ENCODE measurements at places on chromosomes 4 and X. TPM values are rescaled to one million over a fixed set of nuclear protein-coding genes. Genes with fewer than 3 reads are reported as not detected.

GRCh38 chrX:128020701-128021100, 31.5 kb downstream of the ACTRT1 start:
- H3K27ac ChIP-seq = no peak overlapping the region
- no peaks in the 10 kb centered on the region for H3K4me1 ChIP-seq
- H3K4me3 ChIP-seq = no peak overlapping the region
- H3K27me3 ChIP-seq = no peaks in the 10 kb centered on the region
- no peaks in the 10 kb centered on the region for H3K36me3 ChIP-seq

GRCh38 chrX:53440621-53441517, 6.7 kb upstream of the HSD17B10 start:
- no peaks in the 10 kb centered on the region for H3K4me1 ChIP-seq
- H3K36me3 ChIP-seq = no peaks in the 10 kb centered on the region
- no peaks in the 10 kb centered on the region for H3K27me3 ChIP-seq
- peak overlapping the region; percentile 84 for H3K27ac ChIP-seq
- peak overlapping the region; percentile 40 for H3K4me3 ChIP-seq
- DNase-seq = peak; percentile 72

DNA sequence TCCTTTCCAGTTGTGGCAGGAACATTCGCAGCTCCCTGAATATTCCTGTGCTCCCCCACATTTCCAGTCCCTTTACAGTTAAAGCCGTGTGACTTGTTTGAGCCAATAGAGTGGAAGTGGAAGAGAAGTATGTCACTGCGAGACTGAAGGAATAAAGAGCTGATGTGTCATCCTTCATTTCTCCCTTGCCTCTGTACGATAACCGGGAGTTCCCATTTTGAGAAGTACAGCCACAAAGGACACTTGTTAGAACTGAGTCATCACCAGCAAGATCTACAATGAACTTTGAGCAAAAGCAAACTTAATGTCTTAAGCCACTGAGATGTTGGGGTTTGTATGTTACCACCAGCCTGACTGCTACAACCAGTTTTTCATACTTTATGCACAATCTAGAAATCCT, 92.3 kb downstream of the SPRY1 start:
- H3K36me3 ChIP-seq = no peaks in the 10 kb centered on the region
- H3K27me3 ChIP-seq = no peaks in the 10 kb centered on the region
- no peak overlapping the region for H3K27ac ChIP-seq
- no peak for DNase-seq

GRCh38 chr4:138138774-138139173, 103.4 kb downstream of the SLC7A11 start:
- H3K27me3 ChIP-seq = no peaks in the 10 kb centered on the region
- no peaks in the 10 kb centered on the region for H3K36me3 ChIP-seq
- no peak overlapping the region for H3K27ac ChIP-seq
- H3K4me1 ChIP-seq = no peaks in the 10 kb centered on the region
- H3K4me3 ChIP-seq = no peak overlapping the region

The DOK7 gene
- 0.27 TPM for total RNA-seq

The SPANXD gene
- total RNA-seq = not detected

The SCD5 gene
- 1.5 TPM for total RNA-seq

The TMEM31 gene
- not detected for total RNA-seq

Data from transverse colon (tissue), 4 donors.